ENCODE measurements at places on chromosomes 4 and X.

- DNase-seq, result no peak
These were observed 1.5 kb downstream of the SMIM31 start for GRCh38 chr4:164755432-164755831.

DNA sequence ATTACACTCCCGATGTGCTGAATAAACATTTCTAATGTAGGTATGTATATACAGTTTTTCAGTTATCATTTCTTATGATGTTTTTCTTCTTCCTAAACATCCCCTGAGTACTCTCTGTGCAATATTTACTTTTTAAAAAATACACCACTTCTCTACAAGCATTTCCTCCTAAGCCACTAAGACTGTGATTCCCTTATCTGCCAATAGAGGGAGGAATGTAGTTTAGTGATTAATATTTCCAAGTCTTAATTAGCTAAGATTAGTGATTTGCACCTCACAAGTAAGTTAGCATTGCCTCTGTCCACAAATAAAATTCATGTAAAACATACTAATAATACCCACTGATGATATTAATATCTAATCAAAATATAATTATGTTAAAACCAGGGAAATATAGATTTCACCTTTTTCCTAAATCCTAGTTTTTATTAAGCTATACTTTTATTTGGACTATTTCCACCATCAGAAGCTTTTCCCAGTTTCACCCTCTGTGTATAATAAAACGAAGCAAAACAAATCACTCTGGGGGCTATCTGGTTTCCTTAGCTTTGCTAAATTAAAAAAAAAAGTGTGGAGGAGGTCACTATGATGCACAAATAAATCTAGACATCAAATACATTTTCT, 909.1 kb downstream of the FAT4 start:
- no peak for DNase-seq

GRCh38 chrX:121146059-121146628, 98.7 kb downstream of the GLUD2 start:
- no peak for DNase-seq

GRCh38 chr4:57044996-57045395, 65.2 kb downstream of the IGFBP7 start:
- no peak for DNase-seq

DNA sequence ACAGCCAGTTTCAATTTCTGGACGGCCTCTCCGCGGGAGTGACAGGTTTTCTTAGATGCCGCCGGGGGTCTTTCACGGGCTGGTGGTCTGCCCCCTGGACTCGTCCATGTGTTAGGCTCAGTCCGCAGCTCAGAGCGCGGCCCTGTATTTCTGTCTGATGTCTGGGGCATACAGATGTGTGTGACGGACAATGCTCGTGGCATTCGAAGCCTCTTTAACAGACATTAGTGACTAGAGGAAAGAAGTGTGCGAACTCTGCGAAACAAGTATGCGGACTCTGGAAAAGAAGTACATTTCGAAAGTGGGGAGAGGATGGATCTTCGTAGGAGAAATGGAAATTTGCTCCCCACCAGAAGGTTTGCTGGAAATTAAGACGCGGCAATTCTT, 793 bp upstream of the DCUN1D4 start:
- DNase-seq, result no peak

- DNase-seq, result no peak
These were observed 2254.4 kb downstream of the ARAP2 start for GRCh38 chr4:33989820-33990443.
